ENCODE measurements at places on chromosomes 4 and X. TPM values are rescaled to one million over a fixed set of nuclear protein-coding genes. Genes with fewer than 3 reads are reported as not detected.
A peak's percentile ranks its signal among the peaks of the same experiment; 100 is the strongest.

DNA sequence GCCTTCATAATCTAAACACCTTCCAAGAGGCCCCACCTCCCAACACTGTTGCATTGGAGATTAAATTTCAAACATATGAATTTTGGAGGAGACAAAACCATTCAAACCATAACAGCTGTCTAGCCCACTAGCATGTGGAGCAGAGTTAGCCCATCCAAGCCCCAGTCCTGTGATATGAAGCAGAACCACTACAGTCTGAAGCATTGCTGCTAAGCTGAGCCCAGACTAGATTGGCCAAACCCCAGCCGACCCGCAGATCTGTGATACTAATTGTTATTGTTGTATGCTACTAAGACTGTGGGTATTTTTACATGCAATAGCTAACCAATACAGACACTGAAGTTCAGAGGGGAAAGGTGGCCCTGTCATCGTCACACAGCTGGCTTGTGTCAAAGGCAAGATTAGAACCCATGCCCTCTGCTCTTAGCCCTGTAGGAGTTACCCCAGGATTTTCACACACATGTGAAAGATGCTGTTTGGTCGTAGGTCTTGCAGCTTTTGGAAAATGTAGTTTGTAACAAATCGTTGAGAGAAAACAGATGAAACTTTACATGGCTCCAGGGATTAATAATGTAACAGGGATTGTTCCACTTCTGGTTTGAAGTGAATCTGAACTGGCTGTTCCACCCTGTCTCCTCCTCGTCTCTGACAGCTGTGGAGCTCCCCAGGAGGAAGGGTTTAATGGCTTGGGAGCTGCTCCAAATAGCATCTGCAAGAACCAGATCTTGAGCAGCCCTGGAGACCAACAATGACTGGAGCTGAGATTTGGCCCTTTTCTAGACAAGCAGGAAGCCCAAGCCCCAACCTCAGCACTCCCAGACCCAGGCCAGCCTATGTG lies 517.5 kb downstream of the MID1IP1 start:
- DNase-seq: no peak

GRCh38 chr4:130424211-130424610 lies 1328.3 kb downstream of the C4orf33 start:
- DNase-seq: no peak

DNA sequence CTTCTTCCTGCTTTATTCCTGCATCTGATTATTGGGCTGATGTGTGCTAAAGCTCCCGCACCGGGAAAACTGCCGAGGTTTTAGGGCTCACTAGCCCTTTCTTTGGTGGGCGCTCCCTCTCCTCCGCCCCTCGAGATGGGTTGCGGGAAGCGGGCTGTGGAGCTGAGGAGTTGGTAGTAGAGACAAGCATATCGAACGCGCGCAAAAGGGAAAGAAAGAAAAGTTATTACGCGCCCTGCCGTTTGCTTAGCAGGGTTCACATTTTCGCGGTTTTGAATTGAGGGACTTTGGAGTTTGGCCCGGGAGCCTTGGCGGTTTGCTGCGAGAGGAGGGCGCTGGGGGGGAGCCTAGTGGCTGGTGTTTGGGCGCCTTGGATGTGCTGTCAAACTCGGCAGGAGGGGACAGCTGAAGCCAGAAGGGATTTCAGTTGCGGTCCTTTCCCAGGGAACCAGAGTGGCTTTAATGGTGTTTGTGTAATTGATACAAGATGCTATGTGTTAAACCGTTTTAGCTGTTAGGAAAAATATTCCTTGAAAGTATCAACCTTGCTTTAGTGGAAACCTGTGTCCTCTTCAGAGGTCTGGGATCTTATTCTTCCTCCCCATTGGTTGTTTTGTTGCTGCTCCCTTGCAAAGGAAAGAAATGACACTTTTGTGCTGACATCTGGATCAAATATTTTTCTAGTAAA lies 1.1 kb downstream of the GAB1 start:
- peak; percentile 52 for DNase-seq

The BMPR1B gene
- total RNA-seq: 11.5 TPM

The UGT2B15 gene
- not detected for total RNA-seq

The CLNK gene
- total RNA-seq: not detected

The GABRG1 gene
- total RNA-seq: not detected

GRCh38 chr4:118865091-118865708 lies 23.5 kb upstream of the SYNPO2 start:
- peak; percentile 79 for DNase-seq

DNA sequence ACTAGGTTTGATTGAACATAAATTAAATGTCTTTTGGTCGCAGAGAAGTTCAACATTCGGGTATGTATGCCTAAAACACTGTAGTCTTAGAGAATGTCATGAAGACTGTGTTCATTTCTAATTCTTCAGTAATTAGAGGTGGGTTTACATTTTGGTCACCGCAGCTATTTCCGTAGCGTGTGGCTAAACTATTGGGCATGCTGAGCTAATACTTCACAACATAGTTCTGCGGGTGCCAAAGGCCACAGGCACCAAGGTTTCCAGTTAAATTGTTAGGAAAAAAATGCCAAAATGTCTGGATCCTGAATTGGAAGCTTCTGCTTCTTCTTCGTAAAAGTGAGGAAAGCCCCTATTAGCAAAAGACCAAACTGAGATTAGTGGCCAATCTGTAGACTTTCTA lies 25.1 kb downstream of the SMIM31 start:
- no peak for DNase-seq

The RASL11B gene
- 0.32 TPM for total RNA-seq

- no peak for DNase-seq
Measured at GRCh38 chrX:136468391-136469103, 19.2 kb upstream of the BRS3 start.

The ARX gene
- total RNA-seq: not detected

GRCh38 chr4:79198951-79199587 lies 126.8 kb downstream of the NAA11 start:
- no peak for DNase-seq

GRCh38 chr4:25178838-25179261 lies 18.6 kb upstream of the SEPSECS start:
- no peak for DNase-seq

GRCh38 chr4:40264995-40265909 lies 68.4 kb downstream of the RHOH start:
- DNase-seq: peak; percentile 95

- DNase-seq: peak; percentile 51
Measured at GRCh38 chrX:150841456-150842197, 56.8 kb downstream of the CD99L2 start.

DNA sequence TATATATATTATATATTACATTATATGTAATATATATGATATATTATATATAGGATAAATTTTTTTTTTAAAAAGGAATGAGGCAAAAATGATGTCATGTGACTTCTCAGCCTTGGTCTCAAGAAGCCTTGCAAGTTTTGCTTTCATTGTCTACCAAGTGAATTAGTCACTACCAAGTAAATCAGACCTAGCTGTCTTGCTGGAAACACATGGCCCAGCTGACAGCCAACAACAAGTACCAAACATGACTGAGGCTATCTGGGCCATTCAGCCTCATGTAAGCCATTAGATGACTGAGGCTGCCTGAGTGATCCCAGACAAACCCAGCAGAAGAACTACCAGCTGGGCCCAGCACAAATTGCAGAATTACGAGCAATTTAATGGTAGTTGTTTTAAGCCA lies 44.9 kb downstream of the HAND2 start:
- peak; percentile 53 for DNase-seq

DNA sequence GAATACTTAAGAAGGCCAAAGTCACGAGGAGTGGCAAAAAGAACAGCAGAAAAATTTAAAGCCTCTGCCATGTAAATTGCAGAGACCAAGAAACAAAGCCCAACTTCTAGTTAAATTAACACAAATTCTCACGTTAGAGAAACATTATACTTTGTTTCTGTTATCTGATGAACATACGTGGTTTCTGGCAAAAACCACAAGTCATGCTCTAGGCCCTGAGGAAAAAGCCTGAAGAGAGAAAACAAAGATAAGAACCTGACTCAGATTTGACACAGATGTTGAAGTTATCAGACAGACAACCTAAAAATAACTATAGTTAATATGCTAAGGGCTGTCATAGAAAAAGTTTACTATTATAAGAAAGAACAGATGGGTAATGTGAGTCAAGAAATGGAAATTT lies 149.1 kb upstream of the PCDH10 start:
- peak; percentile 49 for DNase-seq

DNA sequence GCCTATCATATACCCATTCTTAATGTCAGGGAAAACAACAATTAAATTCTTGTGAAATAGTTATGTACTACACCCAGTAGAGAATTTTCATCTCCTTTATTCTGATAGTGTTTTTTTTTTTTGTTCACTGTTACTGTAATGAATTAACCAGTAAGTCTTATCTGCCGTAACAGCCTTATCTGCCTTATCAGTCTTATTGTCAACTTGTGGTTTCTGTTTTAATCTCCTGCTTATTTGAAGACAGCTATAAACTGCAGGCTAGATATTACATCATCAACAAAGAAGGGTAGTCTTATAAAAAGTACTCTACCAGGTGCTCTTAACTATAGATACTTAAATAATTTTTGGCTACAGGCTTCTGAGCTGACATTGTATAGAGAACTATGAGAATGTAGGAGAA lies 79.5 kb downstream of the MAGEB5 start:
- no peak for DNase-seq

- no peak for DNase-seq
Measured at GRCh38 chr4:40122941-40123340, 66.3 kb downstream of the N4BP2 start.

The MAOB gene
- not detected for total RNA-seq

GRCh38 chrX:63275127-63275526 lies 76.0 kb downstream of the SPIN4 start:
- DNase-seq: peak; percentile 18

- DNase-seq: peak; percentile 45
Measured at GRCh38 chr4:6372649-6373525, 99.5 kb downstream of the PPP2R2C start.

DNA sequence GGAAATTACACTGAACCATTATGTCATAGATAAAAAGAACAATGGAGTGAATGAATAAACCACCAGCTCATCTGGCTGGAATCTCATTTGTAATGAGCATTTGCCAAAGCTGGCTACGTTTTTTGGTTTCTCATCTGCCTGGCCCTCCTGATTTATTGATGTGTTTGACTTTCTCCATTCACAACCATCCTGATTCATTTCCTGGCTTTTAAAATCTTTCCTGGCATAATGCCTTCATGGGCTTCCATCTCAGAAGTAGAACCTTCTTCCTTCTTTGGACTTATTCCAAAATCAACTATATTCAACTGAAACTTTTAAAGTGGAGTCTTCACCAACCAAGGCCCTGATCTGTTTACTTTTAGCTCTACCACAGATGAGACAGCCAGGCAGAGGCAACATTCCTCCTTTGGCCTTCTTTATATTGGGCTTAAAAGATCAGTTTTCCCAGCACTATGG lies 36.0 kb upstream of the ARSJ start:
- peak; percentile 99 for DNase-seq

Measured in LHCN-M2 (cell line).